Astrocyte of the cerebellum (primary cell): ENCODE measurements at places on chromosomes 6 and 20.

DNA sequence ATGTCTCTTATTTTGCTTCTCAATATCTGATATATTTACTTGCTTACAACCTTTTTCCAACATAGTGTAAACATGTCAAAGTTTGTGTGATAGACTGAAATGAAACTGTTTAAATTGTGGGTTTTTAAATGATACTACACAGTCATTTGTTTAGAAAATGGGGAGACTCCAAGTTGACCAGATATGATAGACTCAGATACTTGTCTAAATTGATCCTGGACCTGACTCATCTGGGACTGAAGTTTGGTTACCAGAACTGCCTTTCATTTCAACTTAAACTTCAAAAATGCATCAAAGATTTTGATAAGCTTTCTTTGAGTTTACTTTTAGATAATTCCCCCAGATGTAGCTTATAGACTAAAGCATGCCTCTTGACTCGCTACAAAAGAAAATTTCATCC, 27.0 kb upstream of the PRL start:
- no peak for DNase-seq

DNA sequence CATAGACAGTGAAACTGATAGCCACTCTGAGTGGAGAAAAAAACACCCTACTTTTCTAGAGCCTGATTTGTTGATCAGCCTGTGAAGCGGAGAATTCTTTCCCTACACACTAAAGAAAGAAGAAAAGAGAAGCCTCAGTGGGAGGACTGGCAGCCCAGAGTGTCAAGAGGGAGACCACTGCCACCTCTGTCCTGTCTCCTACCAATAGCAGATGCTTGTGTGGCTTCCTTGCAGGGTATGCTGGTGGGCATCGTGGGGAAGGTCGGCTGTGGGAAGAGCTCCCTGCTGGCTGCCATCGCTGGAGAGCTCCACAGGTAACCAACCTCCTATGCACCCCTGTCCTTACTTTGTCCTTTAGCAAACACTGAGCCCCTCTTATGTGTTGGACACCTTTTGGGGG, 10.4 kb downstream of the ABCC10 start:
- no peak for DNase-seq

GRCh38 chr20:33859157-33859695, 48.1 kb downstream of the CHMP4B start:
- no peak for DNase-seq

- DNase-seq, result no peak
Measured at GRCh38 chr6:42860481-42860880, 18.9 kb upstream of the RPL7L1 start.

DNA sequence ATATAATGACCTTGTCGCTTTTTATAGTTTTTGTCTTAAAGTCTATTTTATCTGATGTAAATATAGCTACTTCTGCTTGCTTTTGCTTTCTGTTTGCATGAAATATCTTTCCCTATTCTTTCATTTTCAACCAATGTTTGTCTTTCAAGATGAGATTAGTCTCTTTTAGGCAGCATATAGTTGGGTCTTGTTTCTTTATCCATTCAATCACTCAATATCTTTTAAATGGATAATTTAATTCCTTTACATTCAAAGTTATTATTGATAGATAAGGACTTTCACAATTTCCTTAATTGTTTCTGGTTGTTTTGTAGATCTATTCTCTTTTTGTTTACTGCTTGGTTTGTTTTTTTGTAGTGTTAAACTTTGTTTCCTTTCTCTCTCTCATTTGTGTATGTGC, 43.5 kb upstream of the TPD52L1 start:
- DNase-seq, result no peak

DNA sequence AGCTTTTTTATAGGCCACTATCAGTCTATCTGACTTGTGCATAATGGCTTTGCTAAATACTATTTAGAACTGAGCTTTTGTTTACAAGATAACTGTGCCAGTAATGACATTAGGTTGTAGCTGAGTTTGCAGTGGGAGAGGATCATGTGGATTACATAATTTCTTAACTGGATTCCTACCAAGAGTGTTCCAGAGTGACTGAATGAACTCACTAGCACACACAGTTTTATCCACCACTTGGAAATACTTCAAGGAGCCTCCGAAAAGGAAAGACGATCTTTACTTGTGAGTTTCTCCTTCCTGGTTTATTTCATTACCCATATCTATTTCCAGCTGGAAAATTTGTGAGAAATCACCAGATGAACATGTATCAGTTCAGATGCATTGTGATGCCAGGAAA, 10.9 kb upstream of the SYNE1 start:
- no peak for DNase-seq

- DNase-seq, result peak; percentile 5
Measured at GRCh38 chr6:126063512-126064146, 77.3 kb downstream of the TRMT11 start.

- no peak for DNase-seq
Measured at GRCh38 chr6:130223508-130223907, 757 bp upstream of the SAMD3 start.

GRCh38 chr6:2596222-2596621, 154.5 kb downstream of the MYLK4 start:
- DNase-seq, result no peak

- no peak for DNase-seq
Measured at GRCh38 chr6:3529232-3529631, 72.4 kb upstream of the SLC22A23 start.

GRCh38 chr6:39040080-39040673, 8.4 kb upstream of the GLP1R start:
- no peak for DNase-seq

GRCh38 chr6:5840734-5841390, 165.9 kb downstream of the NRN1 start:
- DNase-seq, result no peak
